ENCODE measurements at places on chromosomes 1 and 21. TPM values are rescaled to one million over a fixed set of nuclear protein-coding genes. Genes with fewer than 3 reads are reported as not detected.

The LCE1E gene
- total RNA-seq: not detected

The OLFML3 gene
- 20.2 TPM for total RNA-seq

The ALG14 gene
- 3.1 TPM for total RNA-seq

The EPHX1 gene
- total RNA-seq: 297 TPM

The PRAMEF18 gene
- not detected for total RNA-seq

The AGMAT gene
- total RNA-seq: 0.49 TPM

The OR2T6 gene
- total RNA-seq: not detected

The ZNF683 gene
- total RNA-seq: not detected

The FAM177B gene
- total RNA-seq: not detected

The KRTAP13-2 gene
- not detected for total RNA-seq

The FAM151A gene
- total RNA-seq: not detected

The CFAP45 gene
- 0.56 TPM for total RNA-seq

The FCRL2 gene
- not detected for total RNA-seq

The ESPN gene
- total RNA-seq: not detected

The DIRAS3 gene
- 2.4 TPM for total RNA-seq

All from thyroid gland (tissue), 4 donors.